ENCODE measurements at places on chromosomes 2 and 18.

GRCh38 chr2:23029111-23029510 lies 355.9 kb upstream of the KLHL29 start:
- no peak for DNase-seq

DNA sequence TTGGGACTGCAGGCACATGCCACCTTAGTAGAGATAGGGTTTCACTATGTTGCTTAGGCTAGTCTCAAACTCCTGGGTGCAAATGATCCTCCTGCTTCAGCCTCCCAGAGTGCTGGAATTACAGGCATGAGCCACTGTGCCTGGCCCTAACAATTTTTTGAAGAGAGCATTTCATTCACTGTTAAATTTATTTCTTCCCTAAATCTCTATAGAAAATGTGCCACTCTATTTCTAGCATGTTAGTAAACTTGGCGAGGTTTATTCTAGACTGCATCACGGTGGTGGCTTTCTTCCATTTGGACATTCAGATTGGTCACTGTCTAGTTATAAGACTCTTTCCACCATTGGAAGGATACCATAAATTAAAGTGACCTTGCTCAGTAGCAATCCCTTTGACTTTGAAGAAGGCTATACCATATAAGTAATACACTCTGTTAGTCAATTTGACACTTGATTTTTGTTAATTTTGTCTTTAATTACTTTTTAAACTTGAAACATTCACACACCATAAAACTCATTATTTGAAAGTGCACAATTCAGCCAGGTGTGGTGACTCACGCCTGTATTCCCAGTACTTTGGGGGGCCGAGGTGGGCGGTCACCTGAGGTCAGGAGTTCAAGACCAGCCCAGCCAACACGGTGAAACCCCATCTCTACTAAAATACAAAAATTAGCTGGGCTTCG lies 16.2 kb downstream of the DDX1 start:
- DNase-seq, result no peak

DNA sequence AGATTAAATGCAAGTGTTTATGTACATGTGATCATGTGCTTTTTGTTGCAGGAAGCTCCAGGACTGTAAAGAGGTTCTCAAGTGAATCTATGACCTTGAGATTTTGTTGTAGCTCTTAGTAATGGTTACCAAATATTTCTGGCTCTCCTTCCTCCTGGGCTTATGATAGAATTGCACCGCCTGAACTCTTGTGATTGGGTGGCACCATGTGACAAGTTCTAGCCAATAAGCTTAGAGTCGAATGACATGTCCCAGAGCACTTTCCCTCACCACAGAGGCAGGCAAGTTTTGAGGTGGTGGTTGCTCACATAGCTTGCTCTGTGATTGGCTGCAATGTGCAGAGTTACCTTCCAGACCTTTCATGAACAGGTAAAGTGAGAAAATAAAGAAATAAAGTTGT lies 8.9 kb upstream of the SCG2 start:
- no peak for DNase-seq

DNA sequence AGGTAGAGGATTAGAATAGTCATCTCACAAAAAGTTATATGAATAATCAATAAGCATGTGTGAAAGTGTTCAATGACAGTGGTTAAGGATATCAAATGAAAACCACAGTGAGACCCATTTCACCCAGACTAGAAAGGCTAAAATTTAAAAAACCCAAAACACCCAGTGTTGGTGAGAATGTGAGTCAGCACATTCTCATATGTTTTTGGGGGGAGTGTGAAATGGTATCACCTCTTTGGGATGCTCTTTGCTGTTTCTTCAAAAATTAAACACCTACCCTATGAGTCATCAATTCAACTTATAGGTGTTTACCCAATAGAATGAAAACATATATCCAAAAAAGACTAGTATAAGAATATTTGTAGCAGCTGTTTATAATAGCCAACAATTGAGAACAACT lies 69.8 kb downstream of the MAP3K20 start:
- no peak for DNase-seq

DNA sequence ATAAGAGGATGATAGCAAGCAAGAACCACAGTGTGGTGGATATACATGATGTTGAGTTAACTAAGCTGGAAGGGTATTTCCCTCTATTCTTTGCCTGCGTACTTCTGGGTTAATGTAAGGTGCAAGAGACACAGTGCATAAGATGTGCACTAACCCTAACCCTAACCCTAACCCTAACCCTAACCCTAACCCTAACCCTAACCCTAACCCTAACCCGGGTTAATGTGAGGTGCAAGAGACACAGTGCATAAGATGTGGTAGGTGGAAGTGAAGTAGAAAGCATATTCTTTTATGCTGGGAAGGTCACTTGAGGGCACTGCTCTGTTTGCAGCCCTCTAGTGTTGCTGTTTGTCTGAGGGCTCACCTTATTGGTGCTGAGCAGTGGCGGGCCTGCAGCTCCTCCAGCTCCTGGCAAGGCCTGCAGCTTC lies 181.5 kb upstream of the ITGA4 start:
- no peak for DNase-seq

All from stimulated activated CD8-positive, alpha-beta memory T cell treated with anti-CD3 and anti-CD28 coated beads, Interleukin-7, amount 100 ng/mL, for 24 hours (primary cell).